ENCODE measurements at places on chromosomes 2 and 18. TPM values are rescaled to one million over a fixed set of nuclear protein-coding genes. Genes with fewer than 3 reads are reported as not detected.

The ANKRD30B gene
- total RNA-seq, result not detected

The C18orf54 gene
- total RNA-seq, result 0.68 TPM

The TUBA3E gene
- total RNA-seq, result 6.0 TPM

The LRRTM4 gene
- total RNA-seq, result 0.84 TPM

The PLGLB2 gene
- total RNA-seq, result 1.3 TPM

The CNGA3 gene
- not detected for total RNA-seq

The ICOS gene
- total RNA-seq, result not detected

The LYPD1 gene
- total RNA-seq, result 0.34 TPM

The TSPYL6 gene
- not detected for total RNA-seq

DNA sequence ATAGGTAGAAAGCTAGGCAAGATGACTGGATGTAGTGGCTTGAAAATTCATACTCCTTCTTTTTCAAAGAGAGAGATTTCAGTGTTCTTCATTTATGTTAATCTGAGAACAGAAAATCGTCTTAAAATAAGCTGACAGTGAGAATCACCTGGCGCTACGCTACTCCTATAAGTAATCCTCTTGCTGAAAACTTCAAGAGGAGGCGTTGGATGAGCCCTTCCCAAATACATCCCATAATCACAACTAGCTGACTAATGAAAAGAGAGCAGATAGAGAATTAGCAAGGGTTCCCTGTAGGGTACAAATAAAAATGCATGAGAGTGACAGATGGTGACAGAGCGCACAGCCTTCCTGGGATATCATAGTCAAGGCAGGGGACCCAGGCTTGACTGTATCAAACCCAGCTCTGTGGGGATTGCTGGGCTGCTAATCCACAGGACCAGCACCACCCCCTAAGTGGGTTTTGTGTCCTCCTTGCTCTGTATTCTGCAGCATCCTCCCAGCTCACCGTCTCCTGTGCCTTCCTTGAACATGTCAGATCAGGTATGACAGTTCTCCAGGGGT lies 280.2 kb downstream of the SP3 start:
- DNase-seq, result no peak

DNA sequence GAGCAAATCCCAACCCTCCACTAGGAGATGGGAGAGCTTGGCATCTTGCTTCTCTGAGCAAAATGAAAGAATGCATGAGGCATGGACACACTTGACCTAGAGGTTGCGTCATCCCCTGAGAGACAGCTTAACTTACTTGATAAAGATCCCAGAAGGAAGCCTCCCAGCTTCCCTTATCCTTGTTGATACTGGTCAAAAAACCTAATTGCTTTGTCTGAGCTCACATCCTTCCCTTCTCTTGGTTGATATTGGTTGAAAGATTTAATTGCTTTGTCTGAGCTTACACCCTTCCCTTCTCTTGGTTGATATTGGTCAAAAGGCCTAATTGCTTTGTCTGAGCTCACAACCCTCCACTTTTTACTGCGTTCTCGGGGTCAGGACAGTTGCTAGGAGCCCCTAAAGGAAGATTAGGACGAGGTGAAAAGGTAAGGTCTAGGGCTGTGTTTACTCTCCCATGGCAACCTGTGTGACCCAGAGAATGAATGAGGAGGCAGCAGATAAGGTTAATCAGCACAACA lies 12.2 kb upstream of the BOD1L2 start:
- no peak for DNase-seq

DNA sequence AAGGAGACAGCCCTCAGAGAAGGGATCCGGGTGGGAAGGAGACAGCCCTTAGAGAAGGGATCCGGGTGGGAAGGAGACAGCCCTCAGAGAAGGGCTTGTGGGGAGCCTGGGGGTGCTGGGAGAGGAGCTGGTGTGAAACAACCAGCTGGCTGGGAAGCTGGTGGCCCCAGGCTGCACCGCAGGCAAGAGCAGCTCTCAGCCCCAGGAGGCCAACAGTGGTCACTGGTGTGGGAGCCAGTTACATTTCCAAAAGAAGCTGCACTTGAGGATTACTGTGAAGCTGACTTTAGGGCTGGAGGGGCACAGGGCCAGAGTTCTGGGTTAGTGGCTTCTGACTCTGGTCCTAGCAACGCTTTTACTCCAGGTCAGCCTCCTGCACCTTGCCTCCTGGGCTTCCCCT lies 3.3 kb downstream of the HES6 start:
- DNase-seq, result no peak

DNA sequence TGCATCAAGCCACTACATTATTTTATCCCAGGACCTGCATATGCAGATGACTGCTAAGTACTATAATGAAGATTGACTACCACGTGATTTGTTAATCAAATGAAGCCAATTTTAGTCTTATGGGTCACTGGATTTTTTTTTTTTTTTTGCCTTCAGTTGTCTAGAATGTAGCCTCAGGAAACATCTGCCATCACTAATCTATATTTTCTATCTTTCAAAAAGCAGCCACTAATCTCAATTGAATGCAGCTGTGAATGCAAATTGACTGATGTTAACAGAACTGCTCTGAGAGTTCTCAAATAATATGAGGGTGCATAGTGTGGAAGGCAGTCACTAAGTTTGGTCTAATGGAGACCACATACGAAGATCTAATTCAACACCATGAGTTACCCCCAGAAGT lies 106.3 kb downstream of the ABCA12 start:
- DNase-seq, result no peak

- DNase-seq, result no peak
Observed at GRCh38 chr2:152396763-152397162, 61.8 kb downstream of the FMNL2 start.

- DNase-seq, result peak; percentile 88
Observed at GRCh38 chr2:102063487-102063911, 71.7 kb downstream of the IL1R2 start.

- DNase-seq, result no peak
Observed at GRCh38 chr2:217086718-217087117, 226.9 kb upstream of the TNP1 start.

DNA sequence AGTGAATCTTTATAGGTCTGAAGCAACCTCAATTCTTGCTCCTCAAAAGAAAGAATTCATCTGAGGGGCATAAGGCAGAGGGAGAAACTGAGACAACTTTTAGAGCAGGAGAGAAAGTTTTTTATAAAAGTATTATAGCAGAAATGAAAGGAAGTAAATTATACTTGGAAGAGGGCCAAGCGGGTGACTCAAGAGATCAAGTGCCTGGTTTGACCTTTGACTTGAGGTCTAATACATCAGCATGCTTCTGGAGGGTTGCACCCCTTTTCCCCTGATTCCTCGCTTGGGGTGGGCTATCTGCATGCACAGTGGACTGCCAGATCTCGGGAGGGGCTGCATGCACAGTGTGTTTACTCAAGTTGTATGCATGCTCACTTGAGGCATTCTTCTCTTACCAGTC lies 268.5 kb upstream of the LRATD1 start:
- no peak for DNase-seq

DNA sequence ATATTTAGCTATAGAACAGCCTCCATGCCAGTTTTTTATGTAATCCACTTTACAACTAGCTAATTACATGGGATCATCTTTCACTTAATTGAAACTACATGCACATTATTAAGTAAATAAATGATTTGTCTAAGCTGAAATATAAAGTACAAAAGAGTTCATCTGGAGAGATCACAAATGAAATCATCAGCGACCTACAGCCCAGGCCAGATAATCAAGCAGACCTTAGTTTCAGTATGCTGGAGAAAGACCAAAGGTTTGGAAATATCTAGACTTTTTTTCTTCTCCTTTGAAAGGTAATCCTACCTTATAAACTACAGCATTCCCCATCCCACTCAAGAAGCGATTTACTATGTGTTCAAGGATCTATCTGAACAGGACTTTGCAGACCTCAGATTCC lies 26.5 kb downstream of the FIGN start:
- DNase-seq, result no peak

DNA sequence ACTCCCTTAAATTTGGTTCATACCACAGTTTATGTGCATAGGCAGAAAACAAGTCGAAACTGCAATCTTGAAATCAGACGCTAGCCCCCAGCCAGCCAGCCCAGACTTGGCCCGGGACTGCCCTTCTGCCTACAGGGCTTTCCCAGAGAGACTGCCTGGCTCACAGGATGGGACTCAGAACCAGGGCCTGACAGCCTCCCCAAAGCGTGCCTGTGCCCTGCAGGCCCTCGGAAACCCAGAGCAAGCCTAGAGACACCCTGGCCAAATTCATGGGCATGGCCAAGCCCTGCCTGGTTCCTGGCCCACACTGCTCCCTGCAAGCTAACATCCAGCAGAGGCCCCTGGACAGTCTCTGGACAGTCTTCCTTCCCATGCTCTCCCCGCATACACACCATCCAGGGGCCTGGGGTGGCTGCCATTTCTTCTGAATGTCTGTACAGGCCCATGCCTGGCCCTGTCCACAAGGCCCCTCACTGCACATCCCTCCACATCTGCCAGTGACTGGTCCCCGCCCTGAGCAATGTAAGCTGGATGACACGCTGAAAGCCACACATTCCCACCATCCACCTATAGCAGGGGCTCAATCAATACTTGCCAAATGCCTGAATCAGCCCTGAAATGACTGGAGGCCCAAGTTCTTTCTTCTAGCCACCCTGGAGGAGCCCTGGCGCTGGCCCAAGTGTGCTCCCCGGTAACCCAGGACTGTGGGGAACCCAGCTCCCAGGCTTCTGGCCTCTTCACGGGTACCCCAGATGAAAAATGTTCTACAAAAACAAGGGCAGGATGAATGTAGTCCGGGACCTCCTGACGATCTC lies 73.1 kb downstream of the HDAC4 start:
- DNase-seq, result no peak

DNA sequence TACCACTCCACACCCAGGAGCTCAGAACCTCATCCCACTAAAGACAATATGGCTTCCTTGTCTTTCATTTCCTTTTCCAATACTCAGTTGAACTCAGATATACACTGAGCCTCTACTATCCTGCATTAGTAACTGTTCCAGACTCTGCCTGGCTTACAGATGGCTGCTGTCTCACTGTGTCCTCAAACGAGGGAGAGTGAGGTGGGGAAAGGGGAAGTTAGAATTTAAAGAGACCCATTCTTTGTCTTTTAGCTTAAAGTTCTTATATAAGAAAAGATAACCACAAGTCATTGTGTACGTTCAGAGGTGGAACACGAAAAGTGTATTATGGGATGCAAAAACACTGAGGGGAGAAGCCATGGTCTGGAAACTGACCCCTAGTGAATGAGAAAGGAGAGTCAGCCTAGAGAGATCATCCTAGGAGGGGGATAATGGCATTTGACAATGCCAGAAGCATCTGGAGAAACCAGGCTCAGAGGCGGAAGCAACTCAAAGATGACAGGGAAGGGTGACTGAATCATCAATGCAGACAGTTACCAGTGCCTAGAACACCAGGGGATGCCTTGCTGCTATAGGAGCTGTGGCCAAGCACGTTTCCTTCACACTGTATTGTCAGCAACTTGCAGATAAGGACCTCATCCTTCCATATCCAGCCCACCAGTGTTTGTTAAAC lies 170.7 kb downstream of the CYRIA start:
- DNase-seq, result no peak

DNA sequence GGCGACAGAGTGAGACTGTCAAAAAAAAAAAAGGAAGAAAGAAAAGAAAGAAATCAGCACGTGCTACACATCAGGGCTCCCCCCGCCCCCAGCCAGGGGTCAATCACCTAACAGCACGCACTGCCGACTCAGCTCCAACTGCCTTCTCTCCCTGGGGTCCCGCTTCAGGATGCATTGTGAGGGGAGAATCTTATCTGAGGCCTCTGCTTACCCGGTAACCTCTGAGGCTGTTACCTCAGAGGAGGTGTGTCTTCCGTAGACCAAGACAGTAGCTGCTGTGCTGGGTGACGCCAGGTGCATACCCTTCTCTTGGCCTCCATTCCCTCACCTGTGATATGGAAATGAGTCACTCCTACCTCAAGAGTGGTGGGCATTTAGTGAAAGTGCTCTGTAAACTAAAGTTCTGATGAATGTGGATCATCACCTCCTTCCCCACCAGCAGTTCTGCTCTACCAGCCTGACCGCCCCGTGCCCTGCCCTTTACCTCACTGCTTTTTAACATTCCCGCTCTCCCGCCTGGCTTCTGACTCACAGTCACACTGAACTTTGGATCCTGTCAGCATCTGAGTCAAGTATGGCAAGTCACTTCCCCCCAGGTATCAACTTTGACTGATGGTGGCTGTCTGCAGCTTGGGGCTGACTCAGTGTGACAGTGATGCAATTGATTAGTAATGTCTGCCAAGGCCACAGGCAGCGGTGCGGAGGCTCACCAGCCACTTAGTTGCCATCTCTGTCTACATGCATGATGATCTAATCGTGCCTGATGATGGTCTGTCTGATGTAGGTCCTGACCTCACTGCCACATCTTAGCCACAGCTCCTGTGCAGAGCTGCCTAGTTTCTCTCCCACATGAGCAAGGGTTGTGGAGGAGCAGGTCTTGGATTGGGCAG lies 20.1 kb downstream of the ARID5A start:
- no peak for DNase-seq

DNA sequence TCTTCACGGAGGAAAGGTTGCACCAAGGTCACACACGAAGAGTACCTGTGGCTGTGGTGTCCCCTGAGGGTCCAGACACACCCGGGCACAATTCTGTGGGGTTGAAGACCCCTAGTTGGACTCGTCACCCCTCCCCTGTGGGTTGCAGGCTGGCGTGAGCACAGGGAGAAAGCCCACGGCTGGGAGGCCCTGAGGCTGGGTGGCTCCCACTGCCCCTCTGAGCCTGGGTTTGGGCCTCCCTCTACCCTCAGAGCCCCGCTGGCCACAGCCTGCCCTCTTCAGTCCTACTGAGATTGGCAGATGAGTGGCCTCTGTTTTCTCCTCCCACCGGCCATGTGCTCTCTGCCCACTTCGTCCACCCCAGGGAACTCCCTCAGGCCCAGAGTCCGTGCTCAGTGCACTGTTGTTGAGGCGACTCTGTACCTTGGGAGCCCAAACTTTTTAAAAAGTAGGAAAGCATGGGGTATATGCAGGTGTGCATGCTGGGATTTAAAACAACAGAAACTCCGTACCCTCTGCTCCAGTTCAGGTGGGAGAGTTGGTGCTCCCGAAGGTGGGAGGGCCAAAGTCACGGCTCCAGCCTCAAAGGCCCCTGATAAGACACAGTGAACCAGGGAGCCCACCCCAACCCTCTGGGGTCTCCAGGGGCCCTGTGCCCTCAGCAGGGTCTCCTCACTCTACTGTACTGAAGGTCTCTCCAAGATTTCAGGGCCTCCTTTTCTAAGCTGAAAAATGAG lies 19.1 kb downstream of the RAMP1 start:
- no peak for DNase-seq

GRCh38 chr2:101985101-101985792 lies 6.5 kb upstream of the IL1R2 start:
- no peak for DNase-seq

DNA sequence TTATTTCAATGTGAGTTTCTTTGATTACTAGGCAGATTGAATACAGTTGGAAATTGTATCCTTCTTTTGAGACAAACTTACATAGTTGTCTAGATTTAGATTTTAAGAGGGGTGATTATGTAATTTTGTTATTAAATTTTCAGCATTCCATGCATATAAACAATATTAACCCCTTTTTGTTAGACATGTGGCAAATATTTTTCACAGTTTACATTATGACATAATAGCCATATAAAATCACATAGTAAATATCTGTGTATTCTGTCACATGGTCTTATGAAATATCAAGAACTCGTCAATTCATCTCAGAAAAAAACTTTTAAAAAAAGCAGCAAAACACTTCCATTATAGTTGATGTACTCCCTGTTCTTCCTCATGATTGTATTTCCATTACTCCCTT lies 243.8 kb downstream of the CYP26B1 start:
- no peak for DNase-seq

- no peak for DNase-seq
Observed at GRCh38 chr2:63613391-63613901, 24.7 kb downstream of the MDH1 start.
